ENCODE measurements at places on chromosomes 4 and X. TPM values are rescaled to one million over a fixed set of nuclear protein-coding genes. Genes with fewer than 3 reads are reported as not detected.

DNA sequence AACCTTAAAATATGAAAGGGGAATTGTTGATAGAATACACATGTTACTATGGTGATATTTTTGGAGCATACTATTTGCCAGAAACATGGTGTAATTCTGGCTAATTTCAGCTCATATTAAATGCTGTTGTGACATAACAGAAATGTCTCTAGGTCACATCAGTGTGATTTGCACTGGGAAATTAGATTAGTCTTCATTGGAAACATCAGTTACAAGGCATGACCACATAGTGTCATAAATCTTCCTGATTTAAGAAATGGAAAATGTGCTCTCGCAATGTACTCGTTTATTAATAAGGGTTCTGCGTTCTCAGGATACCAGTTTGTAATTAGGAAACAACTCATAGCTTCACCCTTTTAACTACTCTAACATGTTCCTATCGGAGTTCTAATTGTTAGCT, 72.9 kb upstream of the GYPA start:
- DNase-seq = no peak

The CLDN34 gene
- not detected for total RNA-seq

The TLR3 gene
- total RNA-seq = 6.3 TPM

DNA sequence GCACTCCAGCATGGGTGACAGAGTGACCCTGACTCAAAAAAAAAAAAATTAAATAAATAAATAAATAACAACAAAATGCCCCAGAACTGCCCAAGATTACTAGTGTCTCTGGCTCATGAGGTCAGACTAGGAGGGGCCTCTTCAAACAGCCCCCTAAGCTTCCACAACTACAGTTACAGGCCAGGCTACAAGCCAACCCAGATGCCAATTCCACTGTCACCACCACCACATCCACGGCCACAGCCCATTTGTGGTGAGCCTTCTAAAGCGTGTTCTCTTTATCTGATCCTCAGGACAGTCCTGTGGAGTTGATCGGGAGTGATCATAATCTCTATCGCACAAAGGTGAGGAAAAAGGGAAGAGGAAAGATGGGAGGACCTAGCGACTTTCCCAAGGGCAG, 36.6 kb downstream of the IGFBP7 start:
- DNase-seq = no peak

The GUCY1B1 gene
- 31.3 TPM for total RNA-seq

DNA sequence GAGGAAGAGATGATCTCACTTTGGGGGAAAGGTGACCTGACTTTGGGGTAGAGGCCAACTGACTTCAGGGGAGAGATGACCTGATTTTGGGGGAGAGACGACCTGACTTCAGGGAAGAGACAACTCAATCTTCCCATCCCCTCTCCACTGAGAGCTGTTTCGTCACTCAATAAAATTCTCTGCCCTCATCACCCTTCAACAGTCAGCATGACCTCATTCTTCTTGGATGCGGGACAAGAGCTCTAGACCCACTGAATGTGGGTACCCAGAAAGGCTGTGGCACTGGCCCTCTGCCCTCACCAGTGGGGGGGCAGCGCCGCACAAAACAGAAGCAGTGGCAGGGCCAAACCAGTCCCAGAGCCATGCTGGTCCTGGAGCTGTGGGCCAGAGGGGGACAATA, 34.6 kb downstream of the ATXN3L start:
- no peak for DNase-seq

DNA sequence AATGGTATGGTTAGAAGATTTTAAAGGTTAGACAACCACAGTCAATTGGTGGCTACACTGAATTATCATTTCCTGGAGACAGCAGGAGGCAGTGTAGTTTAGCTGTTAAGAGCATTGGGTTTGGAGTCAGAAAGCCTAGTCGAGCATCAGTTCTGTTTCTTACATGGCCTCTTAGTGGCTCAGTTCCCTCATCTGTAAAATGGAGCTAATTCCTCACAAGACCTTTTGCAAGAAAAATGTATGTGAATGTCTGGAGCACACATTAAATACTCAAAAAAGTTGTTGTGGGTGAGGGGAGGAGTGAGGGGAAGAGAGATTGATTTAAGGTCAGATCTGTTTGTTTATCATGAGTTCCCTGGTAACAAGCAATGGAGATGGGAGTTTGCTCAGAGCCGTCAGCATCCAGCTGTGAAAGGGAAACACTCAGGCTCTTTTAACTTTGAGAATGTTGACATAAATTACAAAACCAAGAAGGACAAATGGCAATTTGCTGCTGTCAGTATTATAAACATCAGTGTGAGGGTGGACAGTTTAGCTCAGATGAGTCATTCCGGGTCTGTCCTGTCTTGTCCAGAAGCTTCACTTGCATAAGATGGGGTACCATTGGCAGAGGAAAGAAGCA, 98.2 kb upstream of the PGRMC2 start:
- no peak for DNase-seq

GRCh38 chrX:112877771-112878173, 37.1 kb upstream of the AMOT start:
- no peak for DNase-seq

- DNase-seq = no peak
These were observed 31.0 kb downstream of the NSG1 start for GRCh38 chr4:4417886-4418285.

DNA sequence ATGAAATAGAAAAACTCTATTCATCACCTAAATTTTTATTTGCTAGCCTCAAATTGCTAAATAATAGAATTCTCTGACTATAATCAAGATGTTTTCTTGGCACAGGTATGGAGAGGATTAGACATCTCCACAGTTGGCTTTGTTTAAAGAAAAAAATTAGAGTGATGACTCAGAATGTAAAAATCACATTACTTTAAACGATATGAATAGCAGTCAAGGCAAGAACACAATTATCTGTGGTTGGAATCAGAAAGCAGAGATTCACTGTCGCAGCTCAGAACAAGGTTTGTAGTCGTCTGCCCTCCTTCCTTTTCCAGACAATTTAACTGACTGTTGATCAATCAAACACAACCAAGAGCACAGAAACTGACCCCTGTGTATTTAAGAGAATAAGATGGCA, 32.2 kb upstream of the CCKAR start:
- DNase-seq = no peak

DNA sequence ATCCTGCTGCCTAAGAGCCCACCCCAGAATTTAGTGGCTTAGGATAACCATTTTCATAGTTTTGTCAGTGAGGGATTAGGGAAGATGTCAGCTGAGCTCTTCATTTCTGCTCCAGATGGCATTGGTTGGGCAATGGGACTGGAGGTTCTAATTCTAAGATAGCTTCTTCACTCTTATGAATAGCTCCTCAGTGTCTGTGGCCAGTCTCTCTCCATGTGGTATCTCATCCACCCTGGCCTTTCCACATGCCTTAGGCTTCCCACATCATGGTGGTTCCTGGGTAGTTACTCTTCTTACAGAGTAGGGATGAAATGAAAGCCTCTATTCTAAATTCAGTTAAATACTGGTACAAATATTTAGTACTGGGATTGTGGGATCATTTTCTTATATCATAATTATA, 31.3 kb downstream of the REPS2 start:
- no peak for DNase-seq

The FANCB gene
- total RNA-seq = 0.94 TPM

DNA sequence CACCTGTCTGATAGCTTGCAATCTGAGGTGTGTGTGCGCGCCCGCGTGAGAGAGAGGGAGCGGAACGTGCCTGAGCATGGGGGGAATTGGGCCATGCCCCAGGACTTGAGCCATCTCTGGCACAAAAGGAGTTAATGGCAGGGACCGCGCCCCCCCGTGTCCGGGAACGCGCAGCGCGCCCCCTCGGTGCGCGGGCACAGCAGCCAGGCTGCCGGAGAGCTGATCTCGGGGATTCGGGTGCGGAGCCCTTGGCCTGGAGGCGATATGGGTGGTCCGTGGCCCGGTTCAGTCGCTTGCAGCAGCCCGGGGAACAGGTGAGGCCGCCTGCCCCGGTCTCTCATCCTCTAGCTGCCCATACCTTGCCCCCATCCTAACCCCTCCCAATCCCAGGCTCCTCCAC, at the start of gene NLGN3:
NLGN3 (plus strand) TSS at position 191 of the 400 bp plus-strand sequence. CDS start 2,909 bp downstream, outside the sequence.
- DNase-seq = no peak

The IQSEC2 gene
- 12.0 TPM for total RNA-seq

DNA sequence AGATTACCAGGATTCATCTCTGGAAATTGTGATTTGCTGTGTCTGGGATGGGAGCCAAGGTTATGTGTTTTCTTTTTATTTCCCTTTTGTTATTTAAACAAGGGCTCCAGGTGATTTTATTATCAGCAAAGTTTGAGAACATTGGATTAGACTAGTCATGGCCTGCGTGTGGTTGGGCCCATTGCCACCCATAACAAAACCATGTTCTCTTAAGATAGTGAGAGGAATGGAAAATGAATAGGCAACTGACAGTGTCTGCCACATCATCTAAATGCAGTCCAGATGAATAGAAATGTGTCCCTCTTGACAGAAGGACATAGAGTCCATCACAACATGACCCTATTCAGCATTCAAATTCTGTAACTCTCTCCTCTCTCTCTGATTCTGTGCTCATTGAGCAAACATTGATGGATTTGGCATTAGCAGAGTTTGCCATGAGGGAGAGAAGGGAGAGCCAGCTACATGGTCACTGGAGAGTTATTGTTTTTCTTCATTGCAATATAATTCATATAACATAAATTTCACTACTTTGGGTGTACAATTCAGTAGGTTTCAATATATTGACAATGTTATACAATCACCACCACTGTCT, 11.7 kb downstream of the XK start:
- DNase-seq = no peak

GRCh38 chr4:186104114-186104889, at the start of gene FAM149A:
Gene FAM149A, plus strand, starts transcription at chr4:186104704.
- peak; percentile 52 for DNase-seq

GRCh38 chr4:17807446-17807845, 3.1 kb downstream of the DCAF16 start:
- DNase-seq = no peak

GRCh38 chr4:153771046-153771445, 11.2 kb upstream of the RNF175 start:
- no peak for DNase-seq

The RASSF6 gene
- not detected for total RNA-seq

GRCh38 chrX:153778684-153779101, 2.1 kb upstream of the SRPK3 start:
- DNase-seq = no peak

The EMCN gene
- 39.6 TPM for total RNA-seq

GRCh38 chr4:99763635-99764101, 53.0 kb upstream of the DAPP1 start:
- DNase-seq = no peak

- DNase-seq = no peak
These were observed 88.6 kb downstream of the GSTCD start for GRCh38 chr4:105797225-105797624.

The FRMPD4 gene
- total RNA-seq = 0.99 TPM

The ASB12 gene
- 3.0 TPM for total RNA-seq

DNA sequence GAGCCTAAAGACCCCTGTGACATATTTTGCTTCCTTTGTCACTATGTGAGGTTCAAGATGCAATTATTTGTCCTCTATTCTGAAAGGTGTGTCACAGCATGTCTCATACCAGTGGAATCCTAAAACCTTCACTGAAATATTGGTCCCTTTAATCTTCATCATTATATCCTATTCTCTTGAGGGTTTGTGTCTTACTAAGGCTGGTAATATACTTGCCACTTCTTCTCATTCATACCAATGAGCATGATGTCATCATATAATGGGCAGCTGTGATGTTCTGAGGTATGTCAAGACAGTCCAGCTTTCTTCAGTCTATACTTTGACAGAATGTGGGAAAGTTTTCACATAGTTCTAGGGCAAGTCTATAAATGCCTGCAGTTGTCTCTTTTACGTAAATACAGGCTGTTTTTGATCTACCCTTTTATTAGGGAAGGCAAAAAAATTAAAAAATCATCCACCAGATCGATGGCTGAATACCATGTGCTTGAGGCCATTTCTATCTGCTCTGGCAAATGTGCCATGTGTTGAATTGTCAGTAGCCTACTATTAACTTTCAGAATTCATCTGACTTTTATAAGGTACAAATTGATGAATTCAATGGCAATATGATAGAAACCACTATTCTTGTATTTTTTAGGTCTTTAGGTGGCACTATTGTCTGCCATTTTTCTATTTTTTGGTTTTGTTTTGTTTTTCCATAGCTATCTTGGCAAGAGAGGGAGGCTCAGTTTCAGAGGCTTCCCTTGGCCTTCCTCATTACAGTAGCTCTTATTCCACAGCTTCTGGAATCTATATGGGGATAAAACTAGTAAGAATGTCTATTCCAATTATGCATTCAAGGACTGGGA, 209.0 kb downstream of the PPARGC1A start:
- no peak for DNase-seq

The QRFPR gene
- 2.6 TPM for total RNA-seq

DNA sequence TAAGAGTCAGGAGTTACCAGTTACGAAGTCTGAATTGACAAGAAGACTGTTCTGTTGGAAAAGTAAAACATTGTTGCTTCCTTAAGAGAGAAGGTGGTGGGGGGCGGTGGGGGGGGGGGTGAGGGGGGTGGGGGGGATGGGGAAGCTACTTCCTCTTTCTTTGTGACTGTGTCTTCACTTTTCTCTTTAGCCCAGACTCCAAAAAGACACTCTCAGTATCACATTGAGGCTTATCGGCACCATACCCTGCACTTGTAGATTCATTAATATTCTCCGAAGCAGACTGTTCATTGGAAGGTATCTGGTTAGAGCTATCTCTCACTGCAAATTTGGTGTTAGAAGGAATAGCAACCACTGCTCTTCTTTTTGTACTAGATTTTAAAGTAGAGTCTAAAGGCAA, 94.5 kb upstream of the IL13RA1 start:
- no peak for DNase-seq

GRCh38 chr4:967113-968104, 6.0 kb downstream of the DGKQ start:
- DNase-seq = no peak

The SLC25A31 gene
- not detected for total RNA-seq

The ADGRL3 gene
- total RNA-seq = 5.1 TPM

- DNase-seq = no peak
These were observed 98.6 kb downstream of the AASDH start for GRCh38 chr4:56288663-56289062.

The RAB41 gene
- not detected for total RNA-seq

- peak; percentile 77 for DNase-seq
These were observed 11.8 kb upstream of the DCUN1D4 start for GRCh38 chr4:51831133-51831532.

The RWDD4 gene
- total RNA-seq = 17.9 TPM

The ZDHHC15 gene
- total RNA-seq = 3.5 TPM

- DNase-seq = no peak
These were observed 16.4 kb upstream of the HMGB3 start for GRCh38 chrX:150966742-150967141.

- no peak for DNase-seq
These were observed 221.6 kb upstream of the FTHL17 start for GRCh38 chrX:31293409-31293808.

DNA sequence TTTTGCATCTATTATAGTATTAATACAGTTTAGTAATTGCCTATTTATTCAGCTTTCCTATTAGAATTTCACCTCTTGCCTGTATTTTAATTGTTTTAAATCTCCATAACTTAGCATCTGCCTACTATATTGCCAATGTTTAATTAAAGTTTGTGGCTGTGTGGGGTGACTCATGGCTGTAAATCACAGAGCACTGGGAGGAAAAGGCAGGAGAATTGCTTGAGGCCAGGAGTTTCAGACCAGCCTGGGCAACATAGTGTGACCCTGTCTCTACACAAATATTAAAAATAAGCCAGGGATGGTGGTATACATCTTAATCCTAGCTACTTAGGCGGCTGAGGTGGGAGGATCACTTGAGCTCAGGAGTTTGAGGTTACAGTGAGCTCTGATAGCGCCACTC, 14.5 kb upstream of the CCSER1 start:
- DNase-seq = no peak

- no peak for DNase-seq
These were observed 1037.1 kb upstream of the INTU start for GRCh38 chr4:126595643-126596042.

GRCh38 chr4:139691-140090, 15.4 kb downstream of the ZNF718 start:
- no peak for DNase-seq
